Epithelial cell of esophagus (primary cell): ENCODE measurements at places on chromosomes 1 and 21.

DNA sequence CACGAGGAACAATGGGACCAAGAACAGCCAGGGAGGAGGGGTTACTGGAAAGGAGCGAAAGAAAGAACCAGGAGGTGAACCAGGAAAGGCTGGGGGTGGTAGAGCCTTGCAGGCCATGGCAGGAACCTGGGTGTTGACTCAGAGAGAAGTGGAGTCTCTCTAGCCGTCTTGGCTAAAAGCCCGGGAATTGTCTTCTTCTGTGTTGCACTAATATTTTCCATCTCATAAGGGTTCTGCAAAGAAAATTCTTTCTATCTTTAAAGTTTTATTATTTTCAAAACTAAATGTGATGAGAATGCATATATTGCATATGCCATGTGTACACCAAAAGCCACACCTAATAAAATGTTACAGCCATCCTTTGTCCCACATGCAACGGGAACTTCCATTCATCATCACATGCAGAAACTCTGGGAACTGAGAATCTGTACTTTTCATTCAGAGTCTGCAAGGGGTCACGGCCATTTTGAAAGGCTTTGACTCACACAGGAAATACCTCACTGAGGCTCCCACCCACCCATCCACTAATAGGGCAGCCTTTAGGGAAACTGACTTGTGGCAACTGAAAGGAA lies 38.0 kb downstream of the ERG start:
- DNase-seq: peak; percentile 94

- DNase-seq: no peak
These were observed 75.1 kb downstream of the TLR5 start for GRCh38 chr1:223067914-223068313.

DNA sequence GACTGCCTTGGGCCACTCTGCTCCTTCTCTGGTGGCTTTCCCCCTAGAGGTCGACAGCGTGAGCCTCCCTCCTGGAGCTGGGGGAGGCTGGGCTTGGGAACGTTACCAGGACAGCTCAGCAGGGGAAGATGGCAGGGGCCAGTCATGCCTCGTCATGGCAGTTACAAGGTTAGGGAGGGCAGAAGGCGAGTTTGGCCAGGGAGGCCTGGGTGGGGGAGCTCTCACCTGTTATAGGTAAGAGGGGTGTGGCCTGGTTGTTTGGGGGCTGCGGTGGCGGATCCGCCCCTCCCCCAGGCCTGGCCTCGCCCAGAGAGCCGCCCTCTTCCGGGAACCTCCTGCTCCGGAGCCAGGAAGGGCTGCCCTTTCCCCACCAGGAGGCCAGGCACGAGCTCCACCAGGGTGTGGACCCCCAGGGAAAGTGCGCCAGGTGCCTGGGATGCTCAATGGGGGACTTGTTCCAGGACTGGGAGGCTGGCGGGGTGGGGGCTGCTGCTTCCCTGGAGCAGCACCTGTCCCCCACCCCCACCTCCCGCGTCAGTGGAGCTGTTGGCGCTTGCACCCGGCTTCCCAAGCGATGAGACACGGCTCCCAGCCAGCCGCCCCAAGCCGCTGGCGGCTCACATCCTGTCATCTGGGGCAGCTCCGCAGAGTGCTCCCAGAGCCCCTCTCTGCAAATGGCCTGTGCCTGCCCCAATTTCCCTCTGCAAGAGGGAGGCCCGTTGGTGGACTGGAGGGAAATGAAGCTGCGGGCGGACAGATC lies 23.6 kb upstream of the PKP1 start:
- peak; percentile 89 for DNase-seq

DNA sequence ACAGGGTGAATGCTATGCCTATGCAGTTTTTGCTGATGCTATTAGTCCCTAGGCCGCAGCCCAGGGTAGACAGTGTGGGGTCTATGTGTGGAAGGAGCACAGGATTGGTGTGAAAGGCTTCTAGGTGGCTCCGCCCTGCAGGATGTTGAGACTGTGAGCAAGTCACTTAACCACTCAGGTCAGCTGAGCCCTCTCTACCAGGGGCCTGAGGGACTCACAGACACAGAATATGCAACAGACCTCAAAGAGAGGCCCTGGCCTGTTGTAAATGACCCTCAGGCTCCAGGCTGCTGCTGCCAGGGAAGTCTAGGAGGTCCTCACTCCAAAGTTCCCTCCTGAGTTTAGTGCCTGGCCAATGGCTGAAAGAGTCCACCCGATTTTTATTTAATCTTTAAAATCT lies 11.0 kb downstream of the NHLH2 start:
- no peak for DNase-seq

DNA sequence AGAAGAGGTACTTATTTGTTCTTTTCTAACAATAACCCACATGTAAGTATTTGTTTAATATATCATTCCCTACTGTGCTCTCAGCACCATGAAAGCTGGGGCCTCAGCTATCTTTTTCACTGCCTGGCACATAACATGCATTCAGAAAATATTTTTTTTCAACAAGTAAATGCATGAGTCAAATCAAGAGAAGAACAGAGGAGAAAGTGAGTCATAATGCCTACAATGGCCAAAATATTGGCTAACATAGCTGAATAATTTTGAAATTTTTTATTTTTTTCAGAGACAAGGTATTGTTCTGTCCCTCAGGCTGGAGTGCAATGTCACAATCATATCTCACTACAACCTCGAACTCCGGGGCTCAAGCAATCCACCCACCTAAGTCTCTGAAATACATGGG lies 252.2 kb upstream of the ADAMTS5 start:
- DNase-seq: peak; percentile 73

- DNase-seq: no peak
These were observed 17.9 kb upstream of the APP start for GRCh38 chr21:26188422-26188821.

DNA sequence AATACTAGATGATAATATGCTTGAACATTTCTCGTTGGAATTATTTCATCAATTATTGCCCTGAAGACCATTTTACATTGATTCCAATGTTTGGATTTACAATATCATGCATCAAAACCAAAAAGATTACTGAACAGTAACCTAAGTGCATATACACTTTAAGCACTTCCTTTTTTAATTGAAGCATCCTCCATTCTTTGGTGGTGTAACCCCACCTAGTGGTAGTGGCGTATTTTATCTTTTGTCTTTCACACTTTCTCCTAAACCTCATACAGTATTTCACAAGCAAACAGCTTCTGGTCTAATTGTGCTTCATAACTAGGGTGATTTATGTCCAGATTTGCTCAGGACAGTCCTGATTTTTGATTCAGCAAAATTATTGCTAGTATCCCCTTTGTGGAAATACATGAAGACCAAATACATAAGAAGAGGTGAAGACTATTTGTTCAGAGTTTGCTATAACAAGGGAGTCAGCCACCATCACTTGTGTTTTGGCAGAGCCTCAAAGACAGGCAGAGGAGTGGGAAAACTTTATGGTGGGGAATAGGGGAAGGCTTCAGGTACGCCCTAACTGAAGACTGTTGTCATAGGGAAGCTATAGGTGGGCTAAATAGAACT lies 3.4 kb upstream of the NVL start:
- peak; percentile 66 for DNase-seq

- peak; percentile 84 for DNase-seq
These were observed 307.7 kb downstream of the USP25 start for GRCh38 chr21:16037421-16037955.

GRCh38 chr1:204986181-204986580 lies 56.8 kb upstream of the CNTN2 start:
- no peak for DNase-seq

DNA sequence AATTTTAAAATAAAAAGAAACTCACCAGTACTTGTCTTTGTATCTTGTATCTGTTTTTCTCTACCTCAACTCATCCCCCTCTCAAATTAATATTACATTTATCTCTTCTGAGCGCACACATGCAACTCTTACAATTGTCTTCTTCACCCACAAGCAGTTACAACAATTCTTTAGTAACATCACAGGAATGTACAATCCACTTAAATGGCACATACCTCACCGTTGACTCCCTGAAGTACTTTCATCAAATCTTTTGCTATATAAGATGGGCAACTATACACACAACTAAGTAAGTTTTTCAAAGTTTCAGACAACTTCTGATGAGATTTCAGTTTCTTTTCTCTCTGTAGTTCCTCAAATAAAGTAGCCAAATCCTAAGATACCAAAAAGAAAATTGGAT lies 28.3 kb downstream of the HEATR1 start:
- no peak for DNase-seq

- DNase-seq: no peak
These were observed 1431.7 kb upstream of the B3GALT2 start for GRCh38 chr1:194618101-194618500.

DNA sequence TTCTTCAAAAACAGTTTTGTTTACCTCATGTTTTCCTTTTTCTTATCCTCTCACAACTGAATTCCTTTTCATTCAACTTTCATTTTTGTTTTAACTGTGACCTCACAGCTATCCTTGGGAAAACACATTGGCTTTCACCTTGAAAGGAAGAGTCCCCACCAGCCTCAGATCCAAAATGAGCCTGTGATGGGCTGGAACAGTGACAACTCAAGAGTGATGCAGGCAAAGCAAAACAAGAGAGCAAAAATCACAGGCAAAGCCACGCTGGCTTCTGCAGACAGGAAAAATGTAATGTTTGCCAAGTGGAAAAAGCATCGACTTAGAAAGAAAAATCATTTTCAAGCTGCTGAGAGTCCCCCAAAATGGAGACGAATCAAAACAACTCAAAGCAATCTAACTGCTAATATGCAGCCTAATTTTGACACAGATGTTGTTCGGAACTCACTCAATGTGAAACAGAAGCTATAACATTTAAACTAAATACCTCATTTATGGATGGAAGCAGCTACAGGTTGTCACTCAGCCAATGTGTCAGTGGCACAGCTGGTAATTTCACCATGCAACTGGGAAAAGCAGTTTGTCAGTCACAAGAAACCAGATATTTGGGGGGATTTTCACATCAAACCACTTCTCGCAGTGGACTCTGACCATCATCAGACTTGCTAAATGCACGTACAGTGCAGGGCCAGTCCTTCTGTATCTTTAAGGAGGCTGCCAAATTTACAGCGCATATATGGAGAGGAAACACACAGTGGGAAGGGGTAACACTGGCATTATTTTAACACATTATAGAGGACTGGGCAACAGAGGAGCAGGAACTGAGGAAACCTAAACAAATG lies 50.7 kb downstream of the ALG14 start:
- no peak for DNase-seq

DNA sequence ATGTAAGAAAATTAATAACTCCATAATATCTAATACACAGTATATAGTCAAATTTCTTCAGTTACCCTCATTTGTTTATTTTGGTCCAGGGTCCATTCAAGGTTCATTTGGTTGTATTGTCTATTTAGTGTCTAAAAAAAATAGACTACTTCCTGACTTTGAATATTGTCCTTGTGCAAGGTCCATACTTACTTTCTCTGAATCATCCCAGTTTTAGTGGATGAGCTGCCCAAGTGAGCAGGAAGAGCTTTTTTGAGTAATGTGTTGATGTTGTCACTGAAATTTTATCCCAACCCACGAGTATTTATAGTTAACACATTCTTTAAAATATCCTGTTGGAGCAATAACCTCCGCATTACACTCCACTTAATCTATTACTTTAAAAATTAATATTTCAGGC lies 45.6 kb upstream of the FASLG start:
- peak; percentile 19 for DNase-seq

DNA sequence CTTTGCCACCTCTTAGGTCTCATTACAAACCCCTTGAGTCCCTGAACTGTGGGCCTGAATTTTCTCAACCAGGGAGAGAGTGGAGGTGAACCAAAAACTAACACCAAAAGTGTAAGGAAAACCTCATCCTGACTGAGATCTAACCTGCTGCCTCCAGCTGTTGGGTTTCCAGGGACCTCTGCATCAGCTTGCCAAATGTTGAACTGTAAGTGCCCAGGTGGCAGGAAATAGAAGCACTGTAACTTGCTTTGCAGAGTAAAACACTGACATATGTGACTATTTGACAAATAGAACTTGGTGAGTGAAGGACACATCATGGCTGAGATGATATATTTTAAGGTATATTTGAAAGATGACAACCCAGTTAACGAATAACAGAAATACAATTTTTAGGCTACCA lies 48.4 kb upstream of the NR5A2 start:
- DNase-seq: no peak

GRCh38 chr1:39539252-39539790 lies 37.3 kb downstream of the PABPC4 start:
- DNase-seq: peak; percentile 72

DNA sequence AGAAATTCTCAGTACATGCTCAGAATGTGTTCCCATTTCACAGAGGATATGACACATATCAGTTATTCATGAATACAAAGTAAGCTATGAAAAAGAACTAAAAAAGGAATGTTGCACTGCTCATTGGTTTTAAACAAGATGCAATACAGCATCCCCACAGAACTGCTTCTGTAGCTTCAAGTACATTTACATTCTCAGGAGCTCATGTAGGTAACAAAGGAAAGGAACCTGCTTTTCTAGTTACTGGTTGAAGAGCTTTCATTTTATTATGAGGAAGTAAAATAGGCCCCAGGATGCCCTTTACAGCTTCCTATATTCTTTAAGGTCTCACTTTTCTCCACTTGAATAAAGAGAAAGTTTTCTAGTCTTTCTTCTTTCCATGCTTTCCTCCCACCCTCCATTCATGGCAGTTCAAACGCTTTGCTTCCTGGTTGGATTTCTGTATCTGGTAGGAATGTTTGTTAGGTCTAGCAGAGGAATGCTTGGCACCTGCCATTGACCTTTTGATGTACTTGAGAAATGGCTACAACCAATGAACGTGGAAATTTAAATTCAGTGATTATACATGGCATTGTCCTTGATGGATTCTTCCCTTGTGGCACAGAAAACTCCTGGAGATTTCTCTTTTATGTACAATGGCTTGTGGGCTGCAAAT lies 27.1 kb upstream of the KCNK2 start:
- DNase-seq: peak; percentile 55

DNA sequence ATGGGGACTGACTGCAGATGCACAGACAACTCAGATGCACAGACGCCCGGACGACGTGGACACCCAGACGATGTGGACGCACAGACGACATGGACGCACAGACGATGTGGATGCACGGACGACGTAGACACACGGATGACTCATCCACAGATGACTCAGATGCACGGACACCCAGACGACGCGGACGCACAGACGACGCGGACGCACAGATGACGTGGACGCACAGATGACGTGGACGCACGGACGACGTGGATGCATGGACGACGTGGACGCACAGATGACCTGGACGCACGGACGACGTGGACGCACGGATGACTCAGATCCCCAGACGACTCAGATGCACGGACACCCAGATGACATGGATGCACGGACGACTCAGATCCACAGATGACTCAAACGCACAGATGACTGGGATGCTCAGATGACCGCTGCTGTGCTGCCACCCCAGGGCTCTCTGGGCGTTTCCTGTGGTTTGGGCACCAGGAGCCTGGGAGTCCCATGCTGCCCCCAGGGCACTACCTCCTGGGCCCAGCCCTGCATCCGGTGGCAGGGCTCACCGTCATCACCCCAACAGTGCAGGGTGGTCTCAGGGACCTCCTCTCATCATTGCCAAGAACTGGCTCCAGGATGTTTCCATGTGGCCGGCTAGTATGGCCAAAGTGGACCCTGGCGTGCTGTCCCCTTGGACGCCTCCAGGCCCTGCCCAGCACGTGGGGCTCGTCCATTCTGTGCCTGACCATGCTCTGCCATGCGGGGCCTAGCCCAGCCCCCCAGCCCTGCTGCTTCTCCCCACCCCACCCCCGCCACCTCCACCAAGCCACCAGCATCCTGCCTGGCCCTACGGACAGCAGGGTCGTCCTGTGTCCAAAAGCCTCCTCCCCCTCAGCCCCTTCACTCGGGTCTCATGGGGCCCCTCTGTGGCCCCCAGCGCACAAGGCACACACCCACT lies 14.0 kb downstream of the FAAP20 start:
- DNase-seq: peak; percentile 20
